ENCODE measurements at places on chromosomes 12 and 14. TPM values are rescaled to one million over a fixed set of nuclear protein-coding genes. Genes with fewer than 3 reads are reported as not detected.

- no peak for DNase-seq
Measured at GRCh38 chr12:69026336-69026735, 93.4 kb upstream of the CPM start.

- DNase-seq: no peak
Measured at GRCh38 chr14:100561005-100561404, 26.2 kb downstream of the BEGAIN start.

Gene SERPINA10
- not detected for total RNA-seq

DNA sequence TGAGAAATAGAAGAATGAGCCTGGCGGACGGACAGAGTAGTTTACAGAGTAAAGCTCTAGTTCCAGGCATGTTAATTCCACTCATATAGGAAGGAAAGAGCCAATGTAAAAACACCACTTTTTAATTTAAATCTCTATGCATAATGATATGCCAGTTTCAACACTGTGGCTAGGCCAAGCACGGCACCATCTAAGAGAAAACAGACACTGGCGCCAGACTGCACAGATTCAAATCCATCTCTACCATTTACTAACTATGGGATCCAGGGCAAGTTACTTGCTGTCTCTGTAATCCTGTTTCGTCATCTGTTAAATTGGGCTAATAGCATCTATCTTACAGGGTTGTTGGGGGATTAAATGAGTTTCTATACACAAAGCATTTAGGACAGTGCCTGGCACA, 27.5 kb downstream of the RMST start:
- no peak for DNase-seq

Gene POU6F1
- 0.26 TPM for total RNA-seq

- peak; percentile 37 for DNase-seq
Measured at GRCh38 chr12:105740970-105741725, 397.6 kb downstream of the NUAK1 start.

DNA sequence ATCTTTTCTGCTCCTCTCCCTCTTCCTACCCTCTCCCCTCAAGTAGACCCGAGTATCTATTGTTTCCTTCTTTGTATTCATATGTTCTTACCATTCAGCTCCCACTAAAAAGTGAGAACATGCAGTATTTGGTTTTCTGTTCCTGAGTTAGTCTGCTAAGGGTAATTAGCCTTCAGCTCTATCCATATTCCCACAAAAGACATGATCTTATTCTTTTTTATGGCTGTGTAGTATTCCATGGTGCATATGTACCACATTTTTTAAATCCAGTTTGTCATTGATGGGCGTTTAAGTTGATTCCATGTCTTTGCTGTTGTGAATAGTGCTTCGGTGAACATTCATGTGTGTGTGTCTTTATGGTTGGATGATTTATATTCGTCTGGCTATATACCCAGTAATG, 32.2 kb downstream of the CRADD start:
- no peak for DNase-seq

GRCh38 chr12:113203852-113204760, 17.2 kb upstream of the TPCN1 start:
- no peak for DNase-seq

GRCh38 chr12:102954134-102954533, 3.3 kb upstream of the ASCL1 start:
- DNase-seq: no peak

- no peak for DNase-seq
Measured at GRCh38 chr14:87139299-87139698, 853.7 kb downstream of the GALC start.

DNA sequence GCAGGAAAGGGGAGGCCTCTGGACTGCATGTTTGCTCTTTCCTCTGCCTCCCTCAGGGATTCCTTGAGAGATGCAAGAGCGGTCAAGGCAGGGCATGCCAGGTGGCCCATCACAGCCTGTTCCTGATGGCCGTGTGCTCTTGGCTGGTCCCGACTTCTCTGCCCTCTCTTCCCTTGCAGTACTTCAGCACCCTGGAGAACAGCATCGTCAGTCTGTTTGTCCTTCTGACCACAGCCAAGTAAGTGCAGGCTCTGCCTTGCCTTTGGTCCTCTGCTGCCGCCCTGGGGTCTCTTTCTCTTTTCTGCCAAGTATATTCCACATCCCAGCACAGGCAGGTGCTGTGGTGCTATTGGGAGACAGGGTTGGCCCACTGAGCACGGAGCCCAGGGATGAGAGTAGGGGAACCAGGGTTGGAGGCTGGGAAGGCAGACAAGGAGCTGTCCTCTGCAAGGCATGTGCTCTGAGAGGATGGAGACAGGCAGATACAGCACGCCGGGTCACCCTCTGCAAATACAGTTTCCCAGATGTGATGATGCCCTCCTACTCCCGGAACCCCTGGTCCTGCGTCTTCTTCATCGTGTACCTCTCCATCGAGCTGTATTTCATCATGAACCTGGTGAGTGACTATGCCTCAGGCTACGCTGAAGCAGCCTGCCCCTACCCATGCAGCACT, 51.9 kb downstream of the TPCN1 start:
- no peak for DNase-seq

Gene LRIG3
- total RNA-seq: 9.5 TPM

DNA sequence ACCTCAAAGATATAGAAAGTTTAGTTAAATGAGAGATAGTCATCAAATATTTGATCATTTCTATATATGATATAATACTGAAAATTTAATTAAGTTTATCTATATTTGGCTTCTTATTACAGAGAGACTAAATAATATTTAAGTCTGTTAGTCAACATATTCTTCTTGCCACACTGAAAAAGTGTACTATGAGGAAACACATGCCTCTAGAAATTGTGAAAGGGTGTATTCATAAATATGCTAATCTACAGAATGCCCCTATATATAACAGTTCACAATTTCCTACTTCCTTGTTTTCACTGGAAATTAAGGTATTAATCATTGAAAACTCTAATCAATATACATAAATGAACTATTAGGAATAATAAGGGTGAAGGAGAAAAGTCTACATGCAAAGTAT, 31.4 kb upstream of the ETV6 start:
- DNase-seq: no peak

DNA sequence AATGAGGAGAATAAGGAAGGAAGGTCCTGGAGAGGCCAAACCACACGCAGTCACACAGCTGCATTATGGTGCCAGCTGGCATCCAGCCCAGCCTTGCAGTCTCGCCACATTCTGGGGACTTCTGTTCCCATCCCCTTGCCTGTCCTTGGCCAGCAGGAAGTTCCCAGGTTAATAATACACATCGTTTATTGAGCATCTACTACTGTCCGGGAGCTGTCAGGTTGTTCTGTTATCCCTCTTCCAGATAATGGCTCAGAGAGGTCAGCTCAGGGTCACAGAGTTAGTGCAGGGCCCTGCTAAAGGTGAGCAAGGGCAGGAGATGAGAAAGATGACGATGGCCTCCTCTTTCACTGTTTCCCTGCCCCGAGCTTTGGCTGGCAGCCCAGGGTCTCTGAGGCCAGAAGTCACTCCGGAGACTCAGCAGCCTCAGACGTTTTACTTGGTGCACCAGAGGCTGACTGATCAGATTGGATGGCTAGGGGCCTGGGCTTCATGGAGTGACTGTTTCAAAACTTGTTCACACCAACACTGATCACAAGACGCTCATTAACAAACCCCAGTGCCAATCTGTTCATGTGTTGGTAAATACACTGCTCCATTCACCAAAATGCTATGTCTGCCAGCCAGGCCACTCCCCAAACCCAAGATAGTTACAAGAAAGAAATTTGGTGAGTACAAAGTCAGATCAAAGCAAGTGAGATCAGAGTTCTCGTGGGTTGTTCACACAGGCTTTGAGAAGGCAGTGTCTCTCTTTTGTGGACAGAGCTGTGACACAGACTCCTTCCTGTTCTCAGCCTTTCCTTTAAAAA, 79.2 kb downstream of the B4GALNT3 start:
- peak; percentile 80 for DNase-seq

DNA sequence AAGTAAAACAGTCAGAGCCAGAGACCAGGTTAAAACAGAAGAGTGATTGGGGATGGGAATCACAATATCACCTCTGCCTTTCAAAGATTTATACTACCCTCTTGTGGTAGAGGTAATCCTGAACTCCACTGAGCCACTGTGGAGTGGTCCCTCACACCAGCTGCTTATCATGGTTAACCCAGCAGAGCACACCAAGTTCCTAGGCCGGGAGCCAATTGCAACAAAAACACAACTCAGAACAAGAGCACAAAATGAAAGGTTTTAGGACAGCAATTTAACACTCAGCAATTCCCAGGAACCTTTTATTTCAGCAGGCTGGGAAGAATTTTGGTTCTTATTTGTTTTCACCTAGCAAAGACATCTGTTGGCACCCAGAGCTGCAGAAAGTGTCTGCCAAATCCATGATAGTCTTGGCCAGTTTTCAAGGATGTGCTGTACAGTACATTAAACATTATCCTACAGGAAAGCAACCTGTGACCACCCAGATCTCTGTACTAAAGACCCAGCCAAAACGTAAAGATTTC, 220.5 kb upstream of the ATXN7L3B start:
- peak; percentile 57 for DNase-seq

DNA sequence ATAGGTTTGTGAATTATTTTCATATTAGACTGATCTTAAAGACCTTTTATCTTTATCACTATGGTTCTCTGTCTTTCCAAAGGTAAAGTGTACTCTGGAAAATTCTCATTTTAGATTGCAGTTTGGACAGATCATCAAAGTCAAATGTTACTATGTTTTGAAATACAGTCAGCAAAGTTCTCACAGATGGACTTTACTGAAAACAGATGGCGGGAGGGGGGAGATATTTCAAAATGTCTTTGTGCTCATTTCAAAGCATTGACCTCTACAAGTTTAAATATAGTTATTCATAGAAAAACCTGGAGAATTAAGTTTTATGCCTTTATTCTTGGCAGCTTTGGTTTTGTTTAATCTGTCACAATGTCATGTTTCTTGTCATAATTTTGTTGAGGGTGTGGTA, 51.8 kb upstream of the LRTM2 start:
- DNase-seq: no peak

Gene ERO1A
- total RNA-seq: 112 TPM

GRCh38 chr12:45216983-45217485, 1.1 kb downstream of the ANO6 start:
- no peak for DNase-seq

GRCh38 chr12:100827901-100828520, 33.4 kb downstream of the ANO4 start:
- DNase-seq: peak; percentile 40

Gene TOGARAM1
- 4.6 TPM for total RNA-seq

Gene TAS2R43
- total RNA-seq: not detected

Gene PLA2G1B
- total RNA-seq: not detected

DNA sequence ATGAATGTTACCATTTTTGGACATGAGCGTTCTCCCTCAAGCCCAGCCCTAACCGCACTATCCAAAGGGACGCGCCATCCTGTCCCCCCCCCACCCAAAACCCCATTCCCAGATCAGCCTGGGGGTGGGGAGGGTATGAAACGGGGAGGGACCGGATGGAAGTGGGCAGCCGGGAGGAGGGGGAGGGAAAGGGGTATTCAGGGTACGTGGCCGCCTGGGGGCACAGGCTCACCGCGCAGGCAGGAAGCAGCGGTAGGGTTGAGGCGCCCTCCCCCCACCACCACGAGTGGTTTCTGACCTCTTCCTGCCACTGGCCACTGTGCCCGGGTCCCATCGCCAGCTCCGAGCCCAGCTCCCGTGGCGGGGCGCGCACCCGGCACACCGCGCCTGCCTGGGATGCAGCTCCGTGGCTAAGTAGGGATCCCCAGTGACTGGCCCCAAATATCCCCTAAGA, 1.4 kb downstream of the ACTN1 start:
- DNase-seq: peak; percentile 93

Gene NEK9
- 19.5 TPM for total RNA-seq

Gene SETD3
- 36.6 TPM for total RNA-seq

- no peak for DNase-seq
Measured at GRCh38 chr12:121602766-121603165, 21.9 kb upstream of the KDM2B start.

Gene KLHDC1
- not detected for total RNA-seq

Gene CLEC6A
- not detected for total RNA-seq

DNA sequence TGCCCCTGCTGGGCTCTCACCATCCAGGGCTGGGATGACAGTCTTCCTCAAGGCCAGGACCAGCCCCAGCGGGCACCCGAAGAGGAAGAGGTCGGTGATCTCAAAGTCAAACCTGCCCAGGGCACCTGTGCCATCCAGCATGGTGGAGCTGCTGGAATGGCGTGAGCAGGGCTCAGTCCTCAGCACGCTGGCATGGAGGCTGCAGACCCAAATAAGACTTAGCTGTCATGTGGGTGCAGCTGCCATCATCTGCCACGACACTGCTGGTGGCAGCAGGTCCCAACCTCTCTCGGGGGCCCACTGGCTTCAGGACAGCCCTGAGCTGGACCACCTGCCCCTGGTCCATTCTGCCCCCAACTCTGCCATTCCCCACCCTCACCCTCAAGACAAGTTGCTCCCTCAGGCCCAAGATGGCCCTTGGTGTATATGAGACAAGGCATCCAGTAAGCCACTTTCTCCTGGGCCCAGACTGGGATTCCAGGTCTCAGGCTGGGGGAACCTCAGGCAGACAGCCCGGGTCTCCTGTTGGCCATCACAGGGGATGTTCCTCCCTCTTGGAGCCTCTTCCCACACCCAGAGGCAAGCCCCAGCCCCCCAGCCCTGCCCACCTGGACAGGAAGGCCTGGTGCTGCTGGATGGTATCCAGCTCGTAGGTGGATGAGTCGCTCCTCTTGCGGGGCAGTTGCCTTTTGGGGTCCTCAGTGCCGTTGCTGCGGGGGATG, 14.5 kb downstream of the ARL6IP4 start:
- no peak for DNase-seq

- no peak for DNase-seq
Measured at GRCh38 chr14:30779210-30779609, 95.1 kb upstream of the COCH start.

DNA sequence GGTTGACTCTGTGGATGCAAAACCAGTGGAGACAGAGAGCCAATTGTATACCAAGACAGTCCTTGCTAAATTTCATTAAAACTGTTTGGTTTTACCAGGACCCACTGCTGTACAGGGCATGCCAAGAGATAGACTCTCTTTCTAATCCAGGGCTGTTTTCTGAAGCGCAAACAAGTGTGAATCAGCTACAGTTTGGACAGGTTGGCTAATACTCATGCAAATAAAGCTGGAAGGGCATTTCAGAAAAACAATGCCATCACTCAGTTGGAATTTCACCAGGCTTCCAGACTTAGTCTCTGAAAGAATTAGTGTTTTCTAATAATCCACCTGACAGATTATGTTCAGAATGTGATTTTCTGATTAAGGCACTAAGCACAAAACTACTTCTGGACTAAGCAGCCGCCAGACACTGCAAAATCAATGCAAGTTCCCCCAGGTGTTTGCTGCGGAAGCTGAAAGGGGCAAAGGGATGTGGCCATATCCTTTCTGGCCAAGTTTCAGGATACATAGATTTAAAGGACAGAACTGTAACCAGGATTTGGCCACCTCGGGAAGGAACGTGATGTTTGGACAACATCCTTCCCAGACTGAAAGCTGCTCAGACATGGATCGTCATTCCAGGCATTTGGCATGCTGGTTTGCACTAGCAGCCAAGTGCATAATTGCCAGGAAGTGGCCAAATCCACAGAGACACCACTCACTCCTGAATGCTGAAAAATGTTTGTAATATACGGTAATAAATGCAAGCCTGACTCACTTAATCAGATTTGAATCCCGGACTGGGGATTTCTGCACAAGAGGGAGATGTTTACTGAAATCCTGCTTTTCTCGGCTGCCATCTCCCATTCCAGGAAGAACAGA, 32.0 kb upstream of the CDKN3 start:
- peak; percentile 59 for DNase-seq

- no peak for DNase-seq
Measured at GRCh38 chr14:103019826-103020225, 37.5 kb downstream of the CDC42BPB start.

- DNase-seq: no peak
Measured at GRCh38 chr12:56474389-56474788, 6.0 kb downstream of the SPRYD4 start.

GRCh38 chr12:14135996-14136395, 154.6 kb upstream of the GRIN2B start:
- DNase-seq: no peak
